ENCODE measurements at places on chromosomes 6 and 20.
A peak's percentile ranks its signal among the peaks of the same experiment; 100 is the strongest.

DNA sequence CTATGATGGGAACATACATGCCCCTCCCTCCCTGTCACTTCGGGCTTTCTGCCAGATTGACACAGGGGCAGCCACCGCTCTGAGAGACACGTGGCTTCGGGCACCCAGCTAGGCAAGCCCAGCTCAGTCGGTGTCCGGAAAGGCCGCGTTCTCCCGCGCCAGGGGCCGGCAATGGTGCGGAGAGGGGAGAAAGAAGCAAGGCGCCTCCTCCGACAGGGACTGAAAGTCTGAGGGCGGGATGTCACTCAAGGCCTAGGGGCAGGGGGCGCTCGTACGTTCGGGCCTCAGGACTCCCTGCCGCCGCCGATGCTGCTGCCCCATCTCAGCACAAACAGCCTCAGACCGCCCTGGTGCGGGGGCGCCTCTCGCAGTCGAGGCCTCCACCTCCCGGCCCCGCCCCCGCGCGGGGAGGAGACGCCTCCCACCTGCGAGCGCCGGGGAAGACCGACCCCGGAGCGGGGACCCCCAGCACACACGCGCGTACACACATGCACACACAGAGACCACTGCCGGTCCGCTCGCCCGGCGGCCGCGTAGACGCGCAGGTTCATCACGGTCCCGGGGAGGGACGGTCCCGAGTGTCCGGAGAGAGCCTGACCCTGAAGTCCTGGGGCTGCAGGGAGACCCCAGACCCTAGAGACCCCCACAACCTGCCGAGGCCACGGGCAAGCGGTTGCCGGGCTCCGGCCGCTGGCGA lies 1.9 kb downstream of the GRM4 start:
- peak; percentile 42 for DNase-seq

DNA sequence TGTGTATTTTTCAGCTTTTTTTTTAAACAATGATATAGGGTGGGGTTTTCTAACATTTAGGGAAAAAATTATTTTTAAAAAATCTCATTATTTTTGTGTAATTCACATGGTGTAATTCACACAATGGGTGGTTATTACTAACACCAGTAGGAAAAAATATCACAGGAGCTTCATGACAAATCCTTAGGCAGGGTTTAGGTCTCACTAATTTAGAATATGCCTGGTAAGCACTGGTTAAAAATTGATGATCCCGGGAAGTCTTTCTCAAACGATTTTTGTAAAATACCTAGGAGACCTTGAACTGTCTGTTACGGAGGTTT lies 29.5 kb upstream of the ZNF217 start:
- no peak for DNase-seq

DNA sequence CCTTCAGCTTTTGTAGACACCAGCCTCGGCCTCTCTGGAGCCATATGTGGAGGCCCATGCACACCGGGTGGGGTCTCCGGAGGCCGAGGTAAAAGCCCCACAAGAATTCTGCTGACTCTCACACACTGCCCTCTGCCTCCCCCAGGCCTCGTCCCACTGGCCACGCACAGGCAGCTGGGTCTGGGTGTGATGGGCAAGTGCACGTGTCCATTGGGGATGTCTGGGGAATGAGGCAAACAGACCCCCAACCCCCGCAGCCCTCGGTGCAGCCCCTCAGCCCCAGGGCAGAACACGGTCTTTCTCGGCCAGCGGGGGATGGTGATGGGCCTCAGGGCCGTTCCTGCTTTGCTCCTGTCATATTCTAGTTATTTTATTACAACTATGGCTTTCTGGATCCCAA lies 44.0 kb upstream of the GATA5 start:
- no peak for DNase-seq

DNA sequence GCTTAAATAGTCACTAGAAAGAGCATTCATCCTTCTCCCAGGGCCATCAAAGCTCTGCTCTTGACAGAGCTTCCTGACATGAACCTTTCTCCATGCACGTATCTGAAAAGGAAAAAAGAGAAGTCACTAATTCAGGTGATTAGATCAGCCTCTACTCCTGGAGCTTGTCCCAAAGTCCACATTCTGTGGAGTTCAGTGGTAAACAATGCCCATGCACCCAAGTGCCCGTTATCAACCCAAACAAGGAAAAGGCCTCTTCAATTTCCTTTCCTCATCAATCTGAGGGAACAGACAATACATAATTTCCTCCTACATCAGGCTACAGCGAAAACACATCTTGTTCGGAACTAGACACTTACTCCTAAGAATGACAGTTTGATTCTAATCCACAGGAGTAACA lies 129.2 kb upstream of the PCSK2 start:
- DNase-seq: no peak

- DNase-seq: no peak
Observed at GRCh38 chr6:155887421-155887820, 431.8 kb upstream of the NOX3 start.

DNA sequence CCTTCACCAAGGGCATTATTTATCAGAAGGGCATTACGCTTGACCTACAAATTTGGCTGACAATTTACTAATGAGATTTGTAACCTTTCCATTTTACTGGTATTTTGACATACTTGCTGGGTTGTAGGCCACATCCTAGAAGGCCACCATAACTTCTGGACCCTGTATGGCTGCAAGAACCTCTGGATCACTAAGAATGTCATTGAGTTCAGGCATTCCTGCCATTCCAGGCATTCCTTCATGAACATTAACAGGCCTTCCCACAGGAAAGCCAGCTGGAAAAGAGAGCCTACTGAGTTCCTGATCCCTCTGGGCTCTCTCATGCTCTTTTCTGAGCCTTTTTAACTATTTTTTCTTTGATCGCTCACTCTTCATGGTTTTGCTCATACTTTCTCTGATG lies 28.4 kb upstream of the SLC35A1 start:
- DNase-seq: no peak

- DNase-seq: no peak
Observed at GRCh38 chr6:34239893-34240292, 3.2 kb downstream of the HMGA1 start.

DNA sequence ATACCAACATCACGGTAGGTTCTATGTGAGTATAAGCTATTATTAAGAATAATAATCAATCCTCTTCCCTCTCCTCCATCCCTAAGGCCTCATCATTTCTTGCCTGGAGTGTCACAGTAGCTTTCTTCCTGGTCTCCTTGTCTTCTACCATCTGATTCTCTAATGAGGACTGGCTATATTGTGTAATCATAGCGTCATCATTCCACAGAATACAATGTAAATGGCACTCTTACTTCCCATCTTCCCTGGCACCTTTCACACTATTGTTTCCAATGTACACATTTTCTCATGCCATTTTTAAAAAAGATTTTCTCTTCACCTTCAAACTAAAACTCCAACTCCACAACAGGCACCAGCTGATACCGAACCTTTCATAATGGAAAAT lies 2.2 kb upstream of the BTN3A2 start:
- DNase-seq: no peak

- DNase-seq: peak; percentile 65
Observed at GRCh38 chr6:3561725-3562124, 104.9 kb upstream of the SLC22A23 start.

DNA sequence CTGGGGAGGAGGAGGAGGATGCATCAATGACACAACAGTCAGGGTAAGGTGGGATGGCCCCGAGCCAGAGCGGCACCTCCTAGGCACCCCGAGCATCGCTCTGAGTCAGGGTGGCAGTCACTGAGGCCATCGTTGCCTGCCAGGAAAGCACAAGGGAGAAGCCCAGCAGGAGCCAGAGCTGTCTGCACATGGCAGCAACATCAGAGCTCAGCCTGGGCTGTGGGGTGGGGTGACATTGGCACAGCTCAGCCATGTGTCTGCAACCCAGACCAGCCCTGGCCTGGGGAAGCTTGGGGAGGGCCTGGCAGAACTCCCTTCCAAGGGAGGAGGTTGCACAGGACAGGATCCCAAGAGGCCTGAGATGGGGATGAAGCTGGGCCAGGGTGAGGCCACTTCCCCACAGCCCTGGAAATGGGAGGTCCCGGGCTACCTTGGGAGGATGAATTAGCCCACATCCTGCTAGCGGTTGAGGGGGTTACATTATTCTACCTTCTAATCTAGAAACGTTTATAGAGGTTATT lies 255.6 kb downstream of the MAFB start:
- no peak for DNase-seq

Measured in NCI-H526 (cell line).